Amniotic epithelial cell (primary cell): ENCODE measurements at places on chromosomes 1 and 21.

- no peak for DNase-seq
Observed at GRCh38 chr1:20604678-20605077, 15.8 kb downstream of the CDA start.

DNA sequence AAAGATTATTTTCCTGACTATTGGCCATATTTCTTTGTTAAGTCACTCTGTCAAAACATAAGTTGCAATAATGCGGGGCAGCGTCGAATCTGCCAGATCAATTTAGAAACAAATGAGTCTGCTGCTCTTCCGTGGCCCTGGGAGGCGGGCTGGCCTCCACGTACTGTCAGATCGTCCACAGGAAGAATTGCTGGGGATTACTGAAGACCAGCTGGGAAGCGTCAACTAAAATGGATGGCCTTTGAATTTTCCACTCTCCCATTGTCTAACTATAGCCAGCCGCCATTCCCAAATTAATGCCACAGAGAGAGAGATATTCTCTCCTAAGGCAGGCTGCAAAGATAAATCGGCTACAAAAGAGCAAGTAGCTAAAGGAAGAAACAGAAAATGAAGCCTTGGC is 560.2 kb downstream of the SMYD3 start:
- peak; percentile 59 for DNase-seq

GRCh38 chr1:99816656-99817055 is 33.5 kb upstream of the AGL start:
- no peak for DNase-seq

DNA sequence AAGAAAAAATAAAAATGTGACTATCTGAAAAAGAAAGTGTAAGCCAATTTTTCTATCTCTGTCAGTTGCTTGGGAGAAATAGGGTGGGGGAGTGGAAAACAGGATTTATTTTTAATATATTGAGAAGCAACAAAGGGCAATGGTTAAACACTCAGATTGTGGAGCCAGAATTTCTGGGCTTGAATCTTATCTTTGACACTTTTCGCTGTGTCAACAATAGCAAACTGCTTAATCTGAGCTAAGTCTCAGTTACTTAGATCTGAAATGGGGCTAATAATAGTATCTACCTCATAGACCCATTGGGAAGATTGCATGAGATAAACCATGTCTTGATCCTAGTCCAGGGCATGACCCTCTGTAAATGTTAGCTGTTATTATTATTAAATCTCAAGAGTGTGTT is 468.1 kb downstream of the ADGRL2 start:
- no peak for DNase-seq

GRCh38 chr21:42142141-42142540 is 71.0 kb downstream of the UMODL1 start:
- DNase-seq: no peak

- peak; percentile 37 for DNase-seq
Observed at GRCh38 chr1:51877434-51878307, 856 bp downstream of the NRDC start.

GRCh38 chr1:172547071-172547470 is 14.1 kb downstream of the SUCO start:
- DNase-seq: no peak

DNA sequence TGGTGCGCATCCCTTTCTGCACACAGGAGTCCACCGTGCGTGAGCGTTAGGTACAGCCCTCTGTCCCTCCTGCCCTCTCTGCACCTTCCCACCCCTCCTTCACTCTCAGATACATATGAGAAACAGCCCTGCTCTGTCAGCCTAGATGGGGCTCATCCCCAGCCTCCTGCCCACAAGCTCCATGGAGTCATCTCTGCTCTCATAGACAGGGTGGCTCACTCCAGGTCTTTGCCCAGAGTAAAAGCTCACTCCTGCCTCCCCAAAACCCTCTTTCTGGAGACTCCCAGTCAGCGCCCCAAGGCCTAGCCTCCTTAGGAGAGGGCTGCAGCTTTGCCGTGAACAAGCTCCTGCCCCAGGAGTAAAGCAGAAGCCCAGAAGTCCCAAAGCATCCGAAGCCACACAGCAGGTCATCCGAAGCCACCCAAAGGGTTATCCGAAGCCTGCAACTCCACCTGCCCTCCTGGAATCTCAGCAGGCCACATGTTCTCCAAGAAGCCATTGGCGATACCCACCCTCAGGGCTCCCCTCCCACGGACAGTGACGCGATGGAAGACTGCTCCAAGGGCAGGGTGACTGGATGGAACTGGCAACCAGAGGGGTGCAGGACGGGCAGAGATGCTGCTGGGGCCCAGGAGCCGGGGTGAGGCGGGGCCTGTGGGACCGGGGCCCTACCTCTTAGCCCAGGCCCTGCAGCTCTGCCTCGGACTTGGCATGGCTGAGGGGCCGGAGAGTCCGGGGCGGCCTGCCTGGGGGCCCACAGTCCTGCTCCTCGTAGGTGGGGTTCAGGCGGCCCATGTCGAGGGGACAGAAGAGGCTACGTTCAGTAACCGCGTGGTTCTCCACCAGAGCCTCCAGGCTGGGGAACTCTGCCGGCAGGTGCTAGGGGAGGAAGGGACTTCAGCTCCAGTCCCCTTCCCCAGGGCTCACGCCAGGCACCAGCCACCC is 3.6 kb upstream of the KIF17 start:
- no peak for DNase-seq

- DNase-seq: peak; percentile 6
Observed at GRCh38 chr1:230717251-230717650, 3.3 kb upstream of the AGT start.

DNA sequence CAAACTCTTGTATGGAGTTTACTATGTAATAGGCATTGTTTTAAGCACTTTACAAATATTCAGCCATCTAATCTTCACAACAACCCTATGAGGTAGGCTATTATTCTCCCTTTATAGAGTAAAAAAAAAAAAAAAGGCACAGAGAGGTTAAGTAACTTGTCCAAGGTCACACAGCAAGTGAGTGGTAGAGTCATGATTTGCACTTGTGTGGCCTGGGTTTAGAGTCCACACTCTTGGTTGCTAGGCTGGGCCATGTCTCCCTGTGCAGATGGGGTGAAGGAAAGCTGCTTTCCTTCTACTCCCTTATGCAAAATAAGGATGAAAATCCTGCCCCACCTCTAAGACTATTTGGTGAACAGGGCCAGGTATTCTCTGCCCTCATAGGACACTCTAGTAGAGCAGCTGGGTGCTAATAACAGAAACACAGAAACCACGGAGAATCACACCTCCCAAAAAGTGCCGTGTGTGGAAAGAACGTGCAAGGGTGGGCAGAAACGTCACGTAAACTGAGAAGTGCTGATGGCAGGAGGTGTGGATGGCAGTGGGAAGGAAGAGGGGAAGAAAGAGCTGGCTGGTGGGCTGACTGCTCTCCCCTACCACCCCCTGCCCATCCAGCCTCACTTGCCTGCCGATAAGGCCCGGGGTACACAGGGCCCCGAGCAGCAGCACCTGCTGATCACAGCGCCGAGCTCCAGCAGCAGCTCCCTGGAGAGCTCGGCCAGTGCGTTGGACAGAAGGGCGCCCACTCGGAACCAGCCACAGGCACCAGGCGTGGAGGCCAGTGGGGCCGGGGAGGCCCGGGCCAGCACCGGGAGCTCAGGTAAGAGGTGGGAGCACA is 28.3 kb upstream of the VPS13D start:
- DNase-seq: no peak

DNA sequence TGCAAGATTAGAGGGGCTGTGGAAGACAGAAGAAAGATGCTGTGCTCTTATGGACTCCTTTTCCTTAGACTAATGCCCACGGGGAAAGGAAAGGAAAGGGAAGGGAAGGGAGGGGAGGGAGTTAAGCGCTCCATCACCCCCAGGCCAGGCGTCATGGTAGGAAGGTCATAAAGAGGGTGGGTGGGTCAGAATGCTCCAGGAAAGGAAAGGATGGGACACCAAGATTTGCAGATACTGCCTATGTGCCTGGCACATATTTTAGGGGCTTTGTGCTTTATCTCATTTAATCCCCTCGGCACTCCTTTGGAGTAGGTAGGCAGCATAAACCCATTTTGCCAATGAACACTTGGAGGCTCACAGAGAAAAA is 41.4 kb downstream of the MAB21L3 start:
- DNase-seq: peak; percentile 7

DNA sequence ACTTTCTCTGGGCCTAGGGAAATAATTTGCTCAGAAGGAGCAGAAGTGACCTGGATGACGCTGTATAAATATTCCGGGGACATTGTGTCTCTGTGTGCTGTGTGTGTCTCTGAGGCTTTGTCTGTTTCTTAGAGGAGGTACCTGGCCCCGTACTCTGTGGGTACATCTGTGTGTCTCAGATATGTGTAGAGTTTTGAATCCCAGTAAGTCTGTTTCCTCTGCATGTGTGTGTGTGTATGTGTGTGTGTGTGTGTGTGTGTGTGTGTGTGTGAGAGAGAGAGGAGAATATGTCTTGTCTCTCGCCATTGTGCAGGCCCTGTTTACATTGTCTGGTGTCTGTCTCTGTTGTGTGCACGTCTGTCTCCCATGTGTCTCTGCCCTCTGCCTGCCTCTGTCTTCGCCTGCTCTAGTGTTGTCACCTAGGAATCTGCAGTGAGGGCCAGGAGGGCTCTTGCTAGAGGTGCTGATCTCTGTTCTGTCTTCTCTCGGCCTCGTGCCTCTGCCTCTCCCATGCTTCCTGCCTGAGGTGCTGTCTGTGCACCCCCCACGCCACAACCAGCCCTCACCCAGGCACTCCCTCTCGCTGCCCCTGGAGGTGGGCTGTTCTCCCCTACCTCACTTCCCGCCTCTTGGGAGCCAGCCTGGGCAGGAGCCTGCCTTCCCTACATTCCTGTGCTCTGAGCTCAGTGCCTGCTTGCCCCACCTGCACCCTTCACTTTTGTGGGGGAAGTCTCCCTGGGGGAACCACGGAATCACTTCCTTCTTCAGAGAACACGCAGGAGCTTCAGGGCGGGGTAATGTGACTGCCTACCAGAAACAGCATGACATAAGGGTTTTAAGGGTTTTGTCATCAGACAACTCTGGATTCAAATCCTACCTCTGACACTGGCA is 5.9 kb downstream of the MAP7D1 start:
- DNase-seq: peak; percentile 42

- peak; percentile 42 for DNase-seq
Observed at GRCh38 chr1:25820247-25821111, 725 bp downstream of the MTFR1L start.

- peak; percentile 97 for DNase-seq
Observed at GRCh38 chr1:31065310-31066217, at the start of gene PUM1. PUM1 (minus strand) TSS chr1:31065717; CDS start chr1:31059566, 6,151 bp downstream.

DNA sequence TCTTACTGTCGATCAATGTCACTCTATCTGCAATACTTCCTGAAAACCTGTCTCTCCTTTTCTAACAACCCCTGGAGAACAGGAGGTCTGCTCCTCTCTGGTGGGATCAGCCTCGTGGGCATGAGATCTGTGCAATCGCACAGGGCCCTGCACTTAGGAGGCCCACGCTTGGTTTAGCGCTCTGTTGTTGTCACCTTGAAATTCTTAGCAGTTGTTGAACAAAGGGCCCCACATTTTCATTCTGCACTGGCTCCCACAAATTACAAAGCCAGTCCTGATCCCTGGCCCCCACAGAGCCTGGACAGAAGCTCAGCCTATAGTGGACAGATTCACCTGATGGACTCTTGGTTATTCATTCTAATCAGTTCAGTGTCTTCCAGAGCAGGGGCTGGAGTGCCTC is 18.6 kb downstream of the SPOCD1 start:
- DNase-seq: no peak

DNA sequence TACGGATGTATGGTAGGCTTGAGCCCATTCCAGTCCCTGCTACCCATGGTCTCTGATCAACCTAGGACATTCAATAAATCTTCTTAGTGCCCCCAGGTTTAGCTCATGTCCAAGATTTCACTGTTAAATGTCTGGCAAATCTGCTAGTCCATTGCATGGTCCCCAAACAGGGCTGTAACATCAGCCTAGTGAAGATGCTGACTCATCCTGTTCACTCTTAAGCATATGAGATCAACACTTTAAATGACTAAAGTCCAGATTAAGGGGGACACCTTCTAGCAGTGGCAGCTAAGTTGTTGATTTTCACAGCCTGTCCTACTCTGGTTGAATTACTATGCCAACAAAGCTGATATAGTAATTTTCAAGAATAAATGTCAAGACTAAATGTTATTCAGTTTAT is 46.5 kb upstream of the NUF2 start:
- no peak for DNase-seq

DNA sequence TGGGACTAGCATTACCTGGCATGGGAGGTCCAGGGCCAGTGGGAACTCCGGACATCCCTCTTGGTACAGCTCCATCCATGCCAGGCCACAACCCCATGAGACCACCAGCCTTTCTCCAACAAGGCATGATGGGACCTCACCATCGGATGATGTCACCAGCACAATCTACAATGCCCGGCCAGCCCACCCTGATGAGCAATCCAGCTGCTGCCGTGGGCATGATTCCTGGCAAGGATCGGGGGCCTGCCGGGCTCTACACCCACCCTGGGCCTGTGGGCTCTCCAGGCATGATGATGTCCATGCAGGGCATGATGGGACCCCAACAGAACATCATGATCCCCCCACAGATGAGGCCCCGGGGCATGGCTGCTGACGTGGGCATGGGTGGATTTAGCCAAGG is 45.8 kb downstream of the ACP6 start:
- no peak for DNase-seq

GRCh38 chr21:40299451-40299850 is 432.2 kb downstream of the PCP4 start:
- no peak for DNase-seq

GRCh38 chr1:176540428-176540827 is 77.5 kb downstream of the PAPPA2 start:
- no peak for DNase-seq
